ENCODE measurements at places on chromosomes 6 and 20.

GRCh38 chr6:70303034-70303525 lies at the start of gene COL9A1:
COL9A1 (minus strand) TSS chr6:70303084; CDS start chr6:70302924, 160 bp downstream.
- no peak for DNase-seq

DNA sequence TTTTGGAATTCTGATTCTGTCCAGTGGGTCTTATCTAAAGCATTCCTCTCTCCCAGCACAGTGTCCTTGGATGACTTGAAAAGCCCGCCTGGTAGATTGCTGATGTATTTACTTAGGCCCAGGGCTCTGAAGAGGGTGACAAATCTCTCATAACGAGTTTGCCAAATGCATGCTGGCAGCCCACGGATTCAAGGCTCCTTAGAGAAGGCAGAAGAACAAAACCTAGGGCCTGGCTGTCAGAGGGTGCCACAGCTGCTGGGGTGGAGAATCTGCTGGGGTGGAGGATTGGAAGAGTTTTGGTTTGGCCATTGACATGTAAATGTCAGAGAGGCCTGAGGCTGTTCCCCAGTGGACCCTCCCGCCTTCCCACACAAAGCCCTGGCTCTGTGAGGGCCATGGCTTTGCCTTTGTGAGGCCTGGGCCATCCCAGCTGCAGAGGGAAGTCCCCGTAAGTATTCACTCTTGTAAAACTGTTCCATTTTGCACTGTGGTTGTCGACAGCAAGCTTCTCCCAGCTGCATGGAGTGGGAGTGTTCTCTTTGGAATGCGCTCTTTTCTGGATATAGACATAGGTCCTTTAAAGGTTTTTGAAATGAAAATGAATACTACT lies 50.3 kb downstream of the ANKRD6 start:
- DNase-seq, result peak; percentile 81

DNA sequence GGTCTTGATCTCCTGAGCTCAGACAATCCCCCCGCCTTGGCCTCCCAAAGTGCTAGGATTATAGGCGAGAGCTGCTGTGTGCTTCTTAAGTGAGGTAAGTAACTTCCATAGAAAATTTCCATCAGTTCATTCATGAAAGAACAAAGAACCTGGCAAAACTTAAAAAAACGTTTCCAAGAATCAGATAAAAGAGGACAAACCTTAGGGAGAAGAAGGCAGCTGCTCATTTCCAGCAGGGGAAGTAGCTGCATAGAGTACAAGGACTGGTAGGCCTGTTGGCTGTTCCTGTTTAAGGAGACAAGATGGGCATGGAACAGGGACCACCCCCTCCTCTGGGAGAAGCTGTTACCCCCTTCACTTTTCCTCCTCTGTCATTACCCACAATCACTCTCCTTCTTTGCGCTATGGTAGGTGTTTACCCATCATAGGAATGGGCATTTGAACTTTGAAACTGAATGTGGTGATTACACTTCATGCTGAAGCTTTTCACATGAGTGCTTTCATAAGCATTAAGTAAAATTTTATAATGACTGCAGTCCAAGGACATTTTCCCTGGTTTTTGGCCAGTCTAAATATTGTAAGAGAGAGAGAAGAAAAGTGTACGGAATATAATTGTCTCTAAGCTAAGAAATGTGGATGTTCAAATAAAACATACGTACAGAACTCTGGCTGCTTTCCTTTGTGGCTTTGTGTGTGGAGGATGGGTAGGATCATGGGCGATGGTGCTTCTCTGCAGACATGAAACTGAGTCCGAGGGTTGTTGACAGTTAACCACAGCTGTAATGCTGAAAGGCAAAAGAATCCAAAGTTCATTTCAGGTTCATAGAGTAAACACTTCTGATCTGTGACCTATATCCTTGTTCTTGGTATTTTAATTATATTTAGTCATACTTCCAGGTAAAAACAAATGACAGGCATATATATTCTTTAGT lies 56.4 kb downstream of the CCN2 start:
- DNase-seq, result no peak

DNA sequence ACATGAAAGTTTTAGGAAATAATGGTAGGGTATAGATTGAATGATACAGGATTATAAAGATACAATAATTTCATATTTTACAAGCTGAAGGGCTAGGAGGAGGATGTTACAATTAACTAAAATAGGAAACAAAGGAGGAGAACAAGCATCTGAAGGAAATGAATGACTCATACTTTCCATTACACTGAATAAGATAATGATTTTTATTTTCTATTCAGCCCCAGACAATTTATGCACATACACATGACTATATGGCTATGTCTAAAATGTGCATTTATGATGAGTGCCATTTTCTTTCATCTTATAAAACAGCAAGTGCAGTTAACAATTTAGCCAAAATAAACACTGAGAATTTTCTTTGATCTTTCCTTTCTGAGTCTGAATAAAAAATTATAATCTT lies 994.6 kb upstream of the ADGRB3 start:
- no peak for DNase-seq

GRCh38 chr6:158042245-158042798 lies 60.7 kb downstream of the SYNJ2 start:
- peak; percentile 71 for DNase-seq

DNA sequence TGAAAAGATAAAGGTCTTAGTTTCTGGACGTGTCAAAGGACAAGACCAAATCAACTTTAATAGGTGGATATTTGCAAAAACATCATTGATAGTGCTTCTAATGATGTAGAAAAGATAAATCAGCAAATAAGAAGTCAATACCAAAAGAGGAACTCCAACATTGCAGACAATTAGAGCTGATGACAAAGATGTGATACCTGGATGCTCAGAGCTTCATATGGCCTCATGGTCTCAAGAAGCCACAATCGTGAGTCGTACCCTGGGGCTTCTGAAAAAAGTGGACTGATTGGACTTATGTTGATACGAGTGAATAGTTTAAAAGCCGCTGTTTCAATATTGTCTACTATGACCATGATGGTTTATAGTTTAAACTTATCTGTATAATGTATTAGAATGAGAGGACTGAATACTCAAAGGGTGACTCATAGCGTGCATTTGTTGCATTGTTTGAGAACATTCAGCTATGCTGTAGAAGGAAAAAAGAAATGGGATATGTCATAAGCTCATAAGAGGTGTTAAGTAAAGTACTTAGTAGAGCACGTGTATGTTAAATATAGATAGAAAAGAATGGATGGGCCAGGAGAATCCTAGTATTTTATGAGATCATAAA lies 54.6 kb upstream of the RIPOR2 start:
- peak; percentile 44 for DNase-seq
